ENCODE measurements at places on chromosomes 7 and 10.

DNA sequence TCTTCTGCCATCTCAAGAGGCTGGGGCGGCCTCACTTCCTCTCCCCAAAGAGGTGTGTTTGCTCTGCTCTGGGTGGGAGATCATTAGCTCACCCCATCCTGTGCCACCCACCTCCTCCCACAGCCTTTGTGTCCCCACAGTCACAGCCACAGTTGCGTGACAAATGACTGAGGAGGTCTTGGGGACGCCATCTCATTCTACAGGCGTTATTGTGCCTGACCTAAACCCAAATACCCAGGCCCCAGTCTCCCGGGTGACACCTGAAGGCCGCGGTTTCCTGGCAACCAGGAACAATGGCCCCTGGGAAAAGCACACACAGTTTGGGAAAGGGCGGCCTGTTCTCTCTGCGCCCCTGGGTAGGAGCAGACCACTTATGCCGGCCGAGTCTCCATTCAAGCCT lies 51.6 kb downstream of the SLIT1 start:
- no peak for DNase-seq

DNA sequence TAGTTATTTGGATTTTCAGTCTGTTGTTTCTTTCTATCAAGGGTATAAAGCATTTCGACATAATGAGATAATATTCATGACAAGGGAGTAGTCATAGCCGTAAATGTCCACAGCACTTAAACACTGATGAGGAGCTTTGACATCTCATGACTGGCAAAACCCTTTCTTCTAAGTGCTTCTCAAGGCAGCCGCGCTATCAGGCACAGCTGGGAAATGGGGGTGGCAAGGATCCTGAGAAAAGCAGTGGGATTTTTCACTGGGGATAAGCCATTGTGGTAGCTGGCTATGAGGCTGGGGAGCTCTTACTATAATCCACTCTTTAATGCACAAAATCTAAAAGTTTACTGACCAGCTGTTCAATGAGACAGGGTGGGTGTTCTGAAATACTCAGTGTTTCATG lies 493.2 kb upstream of the KLF6 start:
- no peak for DNase-seq

DNA sequence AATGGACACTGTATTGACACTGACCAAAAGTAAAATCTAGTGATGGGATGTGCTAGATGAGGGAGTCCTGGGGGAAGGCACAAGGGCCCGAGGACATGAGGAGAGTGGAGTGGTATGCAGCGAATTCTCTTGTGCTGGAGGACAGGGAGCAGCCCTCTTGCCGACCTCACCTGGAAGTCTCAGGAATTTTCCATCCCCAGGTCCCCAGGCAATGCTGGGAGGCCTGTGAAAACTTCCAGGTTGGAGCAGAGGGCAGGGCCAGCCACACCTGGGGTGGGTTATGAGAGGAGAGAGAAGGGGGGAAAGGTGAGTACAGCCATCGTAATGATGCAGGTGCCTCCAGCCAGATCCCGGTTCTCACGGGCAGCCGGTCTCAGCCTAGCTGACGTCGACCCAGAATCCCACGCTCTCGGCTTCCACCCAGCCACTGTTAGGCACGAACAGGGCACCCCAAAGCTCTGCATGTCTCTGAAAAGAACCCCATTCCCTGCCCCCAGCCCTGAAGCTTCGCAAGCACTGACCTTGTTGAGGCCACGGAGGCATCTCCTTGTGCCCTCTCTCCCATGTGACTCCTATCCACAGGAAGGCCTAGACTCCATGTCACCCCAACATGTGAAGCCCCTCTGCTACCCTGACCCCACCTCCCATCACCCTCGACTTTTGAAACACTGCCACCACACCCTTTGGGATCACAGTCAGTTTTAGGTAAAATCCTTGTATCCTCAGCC lies 239.7 kb upstream of the MYO3A start:
- DNase-seq, result no peak

DNA sequence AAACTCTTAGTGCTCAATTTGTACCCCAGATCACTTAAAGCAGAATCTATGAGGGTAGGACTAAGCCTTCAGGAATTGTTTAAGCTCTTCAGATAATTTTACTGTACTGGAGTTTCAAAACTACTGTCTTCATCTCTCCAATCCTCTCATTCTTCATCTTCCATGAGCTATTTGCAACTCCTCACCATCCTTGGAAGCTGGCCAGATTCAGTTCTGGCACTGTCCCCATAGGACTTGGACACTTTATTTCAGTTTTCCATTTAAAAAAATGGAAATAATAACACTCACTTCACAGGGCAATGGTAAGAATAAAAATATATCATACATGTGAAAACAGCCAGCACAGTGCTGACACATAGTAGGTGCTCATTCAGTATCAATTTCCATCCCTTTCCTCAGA lies 74.6 kb downstream of the PPP1R17 start:
- DNase-seq, result no peak

- no peak for DNase-seq
Observed at GRCh38 chr7:44960011-44960580, 18.7 kb downstream of the MYO1G start.

DNA sequence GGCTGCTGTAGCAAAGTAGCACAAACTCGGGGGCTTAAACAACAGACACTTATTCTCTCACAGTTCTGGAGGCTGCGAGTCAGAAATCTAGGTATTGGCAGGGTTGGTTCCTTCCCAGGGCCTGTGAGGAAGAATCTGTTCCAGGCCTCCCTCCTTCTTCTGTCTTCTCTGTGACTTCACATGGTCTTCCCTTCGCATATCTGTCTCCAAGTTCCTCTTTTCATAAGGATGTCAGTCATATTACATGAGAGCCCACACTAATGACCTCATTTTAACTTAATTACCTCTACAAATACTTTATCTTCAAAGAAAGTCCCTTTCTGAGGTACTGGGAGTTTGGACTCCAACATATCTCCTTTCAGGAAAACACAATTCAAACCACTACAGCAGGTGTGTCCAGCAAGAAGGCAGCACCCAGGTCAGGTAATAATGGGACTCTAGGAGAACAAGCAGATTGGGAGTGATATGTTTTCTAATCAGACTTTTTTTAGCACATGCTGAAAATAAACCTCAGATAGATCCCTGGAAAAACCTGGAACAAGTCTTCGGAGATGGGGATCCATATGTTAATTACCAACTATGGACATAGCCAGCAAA lies 11.7 kb downstream of the CREB5 start:
- DNase-seq, result no peak

- DNase-seq, result no peak
Observed at GRCh38 chr7:50068026-50068425, 25.0 kb downstream of the ZPBP start.

GRCh38 chr10:73439605-73440312 lies 6.4 kb upstream of the MSS51 start:
- DNase-seq, result no peak

DNA sequence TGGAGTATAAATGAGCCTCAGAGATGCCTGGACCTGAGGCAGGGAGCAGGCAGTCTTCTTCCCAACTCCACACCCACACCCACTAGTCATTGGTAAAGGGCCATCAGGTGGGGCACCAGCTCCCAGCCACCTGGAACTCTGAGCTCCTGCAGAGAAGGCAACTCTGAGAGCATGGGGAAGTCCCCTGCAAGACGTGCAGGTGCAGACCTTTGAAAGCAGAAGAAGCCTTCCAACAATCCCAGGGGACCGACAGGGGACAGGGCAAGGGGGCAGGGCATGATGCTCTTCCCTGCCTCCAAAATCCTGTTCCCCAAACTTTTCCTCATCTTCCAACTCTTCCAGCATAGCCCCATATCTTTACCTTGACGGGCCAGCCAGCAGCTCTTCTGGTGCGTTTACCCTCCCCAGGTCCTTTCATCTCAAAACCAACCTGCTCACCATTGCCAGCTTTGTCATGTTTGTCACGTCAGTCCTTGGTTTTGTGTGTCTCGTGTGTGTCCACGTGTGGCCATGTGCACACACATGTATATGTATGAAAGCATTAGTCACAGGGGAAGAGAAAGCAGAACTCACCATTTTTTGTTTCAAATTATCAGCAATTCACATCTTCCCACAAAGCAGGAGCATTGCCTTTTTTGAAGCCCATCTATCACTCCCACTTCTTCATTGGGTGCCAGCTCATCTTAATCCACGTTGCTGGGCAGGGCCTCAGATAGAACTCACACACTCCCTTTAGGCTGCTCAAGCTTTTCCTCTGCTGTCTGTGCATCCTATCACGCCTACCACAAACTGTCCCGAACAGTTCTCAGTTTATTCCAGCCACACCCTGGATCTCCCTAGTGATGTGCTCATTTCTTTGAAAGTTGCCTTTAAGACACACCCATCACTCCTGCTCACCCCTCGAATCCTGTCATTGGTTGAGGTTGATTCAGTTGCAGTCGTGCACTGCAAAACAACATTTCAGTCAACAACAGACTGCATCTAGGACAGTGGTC lies 41.0 kb upstream of the AMPH start:
- DNase-seq, result no peak

- DNase-seq, result no peak
Observed at GRCh38 chr10:89438525-89438924, 24.2 kb downstream of the IFIT5 start.

Data from sigmoid colon (tissue), 7 donors.